ENCODE measurements at places on chromosomes 1 and 21. TPM values are rescaled to one million over a fixed set of nuclear protein-coding genes. Genes with fewer than 3 reads are reported as not detected.

Gene PODN
- total RNA-seq, result 0.23 TPM

GRCh38 chr1:228306275-228307217, 98.7 kb downstream of the OBSCN start:
- DNase-seq, result no peak

GRCh38 chr1:178057141-178057765, 36.7 kb upstream of the RASAL2 start:
- no peak for DNase-seq

GRCh38 chr1:27301052-27301422, 20.9 kb upstream of the TMEM222 start:
- DNase-seq, result no peak

Gene ATP6V1G3
- total RNA-seq, result not detected

GRCh38 chr1:24070821-24071393, 41.0 kb downstream of the MYOM3 start:
- DNase-seq, result peak; percentile 85

DNA sequence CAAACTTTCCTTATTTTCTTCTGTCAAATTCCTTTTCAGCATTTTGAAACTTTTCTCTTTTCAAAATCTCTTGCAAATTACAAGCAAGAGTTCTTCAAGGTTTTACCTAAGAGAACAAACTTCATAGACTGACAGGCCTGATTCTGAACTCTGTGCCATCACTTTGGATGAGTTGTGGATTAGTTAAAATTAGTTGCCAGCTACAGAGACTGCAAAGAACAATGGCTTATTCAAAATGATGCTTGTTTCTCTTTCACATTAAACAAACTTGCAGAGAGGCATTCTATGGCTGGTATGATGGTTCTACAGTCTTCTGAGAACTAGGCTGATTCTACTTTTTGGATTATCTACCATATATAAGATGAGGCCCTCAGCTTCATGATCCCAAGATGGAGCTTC, 3.8 kb downstream of the LRRC8B start:
- DNase-seq, result no peak

GRCh38 chr1:174023440-174023839, 1.3 kb upstream of the RC3H1 start:
- no peak for DNase-seq

Gene CD2
- total RNA-seq, result 0.44 TPM
